ENCODE measurements at places on chromosomes 2 and 18.

GRCh38 chr2:126699716-126700581, 44.0 kb downstream of the GYPC start:
- peak; percentile 60 for DNase-seq

DNA sequence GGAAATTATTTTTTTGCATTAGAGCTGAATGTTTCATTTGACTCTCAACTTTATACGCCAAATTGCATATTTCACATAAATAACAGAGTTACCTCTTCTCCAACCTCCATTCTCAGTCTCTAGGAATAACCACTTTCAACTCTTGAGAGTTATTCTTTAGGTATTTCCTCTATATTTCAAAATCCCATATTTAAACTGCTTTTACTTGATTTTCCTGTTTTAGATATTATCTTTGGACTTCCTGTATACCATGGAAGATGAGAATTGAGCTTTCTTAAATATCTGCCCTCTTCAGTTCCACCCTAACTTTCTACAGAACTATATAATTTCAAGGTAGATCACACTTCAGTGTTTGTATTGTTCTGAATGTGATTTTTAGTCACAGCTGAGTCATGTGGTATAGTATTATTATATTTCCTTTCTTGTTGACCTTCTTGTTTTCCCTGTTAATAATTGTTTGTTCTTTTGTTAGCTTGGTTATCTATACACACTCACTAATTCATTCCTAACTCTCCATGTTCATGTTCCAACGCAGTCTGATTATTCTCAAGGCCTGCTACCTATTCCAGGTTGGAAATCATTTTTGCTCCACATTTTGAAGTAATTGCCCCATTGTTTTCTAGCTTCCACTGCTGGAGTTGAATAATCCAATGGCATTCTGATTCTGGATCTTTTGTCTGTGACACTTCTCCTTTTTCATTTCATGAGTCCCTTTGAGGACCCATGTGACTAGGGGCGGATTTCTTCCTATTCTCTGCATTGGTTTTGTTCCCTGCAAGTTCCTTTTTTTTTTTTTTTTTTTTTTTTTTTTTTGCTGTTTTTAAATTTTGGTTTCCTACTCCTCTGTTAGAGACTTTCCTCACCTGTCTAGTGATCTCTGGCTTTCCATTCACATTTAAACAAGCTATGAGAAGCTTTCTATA, 156.8 kb upstream of the RBMS1 start:
- DNase-seq = no peak

- no peak for DNase-seq
Observed at GRCh38 chr2:136021976-136022375, 36.5 kb upstream of the DARS1 start.

- DNase-seq = no peak
Observed at GRCh38 chr2:64563436-64563938, 39.4 kb downstream of the AFTPH start.

GRCh38 chr2:57720728-57721627, 325.6 kb upstream of the VRK2 start:
- DNase-seq = peak; percentile 52

GRCh38 chr2:158692372-158693103, 102.6 kb upstream of the DAPL1 start:
- no peak for DNase-seq

DNA sequence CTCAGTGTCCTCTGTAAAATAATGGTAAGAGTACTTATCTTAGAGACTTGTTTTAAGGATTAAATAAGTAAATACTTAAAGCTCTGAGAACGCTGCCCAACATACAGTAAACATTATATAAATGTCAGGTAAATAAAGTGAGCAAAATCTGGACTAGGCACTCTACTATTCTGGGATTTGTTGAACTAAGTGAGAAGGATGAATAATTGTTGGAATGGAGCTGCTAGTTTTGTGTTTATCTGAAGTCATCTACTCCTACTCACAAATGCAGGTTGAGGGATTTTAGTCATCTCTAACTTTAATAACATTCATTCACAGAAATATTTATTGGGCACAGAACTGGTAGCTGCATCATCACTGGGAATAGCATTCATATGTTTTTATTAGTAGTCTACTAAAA, 103.4 kb downstream of the MEIS1 start:
- DNase-seq = no peak

GRCh38 chr2:20050104-20050645, 1.3 kb downstream of the LAPTM4A start:
- DNase-seq = peak; percentile 53
